Amygdala (tissue), 56 donors: ENCODE measurements at places on chromosomes 12 and 14.
A peak's percentile ranks its signal among the peaks of the same experiment; 100 is the strongest.

DNA sequence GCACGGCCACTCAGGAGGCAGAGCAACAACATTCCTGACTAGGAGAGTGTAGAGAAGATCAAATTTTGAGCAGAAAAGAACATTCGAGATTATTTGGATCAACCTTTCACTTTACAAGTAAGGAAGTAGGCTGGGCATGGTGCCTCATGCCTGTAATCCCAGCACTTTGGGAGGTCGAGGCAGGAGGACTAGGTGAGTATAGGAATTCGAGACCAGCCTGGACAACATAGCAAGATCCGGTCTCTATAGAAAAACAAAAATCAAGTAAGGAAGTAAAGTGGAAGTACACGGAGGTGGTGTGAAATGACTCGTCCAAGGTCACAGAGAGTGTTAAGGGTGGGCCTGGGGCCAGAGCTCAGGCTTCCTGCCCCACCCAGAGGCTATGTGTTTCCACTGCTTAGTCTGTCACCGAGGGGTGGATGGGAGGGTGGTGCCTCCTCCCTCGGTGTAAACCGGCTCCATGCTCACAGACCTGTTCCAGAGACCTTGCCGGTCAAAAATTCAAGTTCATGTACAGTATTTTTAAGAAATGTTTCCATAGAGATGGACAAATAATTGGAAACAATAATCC, 51.9 kb downstream of the MAP1LC3B2 start:
- DNase-seq = no peak

- DNase-seq = no peak
Observed at GRCh38 chr14:59419303-59419702, 45.9 kb downstream of the GPR135 start.

- DNase-seq = no peak
Observed at GRCh38 chr12:95637471-95638155, 86.3 kb upstream of the USP44 start.

DNA sequence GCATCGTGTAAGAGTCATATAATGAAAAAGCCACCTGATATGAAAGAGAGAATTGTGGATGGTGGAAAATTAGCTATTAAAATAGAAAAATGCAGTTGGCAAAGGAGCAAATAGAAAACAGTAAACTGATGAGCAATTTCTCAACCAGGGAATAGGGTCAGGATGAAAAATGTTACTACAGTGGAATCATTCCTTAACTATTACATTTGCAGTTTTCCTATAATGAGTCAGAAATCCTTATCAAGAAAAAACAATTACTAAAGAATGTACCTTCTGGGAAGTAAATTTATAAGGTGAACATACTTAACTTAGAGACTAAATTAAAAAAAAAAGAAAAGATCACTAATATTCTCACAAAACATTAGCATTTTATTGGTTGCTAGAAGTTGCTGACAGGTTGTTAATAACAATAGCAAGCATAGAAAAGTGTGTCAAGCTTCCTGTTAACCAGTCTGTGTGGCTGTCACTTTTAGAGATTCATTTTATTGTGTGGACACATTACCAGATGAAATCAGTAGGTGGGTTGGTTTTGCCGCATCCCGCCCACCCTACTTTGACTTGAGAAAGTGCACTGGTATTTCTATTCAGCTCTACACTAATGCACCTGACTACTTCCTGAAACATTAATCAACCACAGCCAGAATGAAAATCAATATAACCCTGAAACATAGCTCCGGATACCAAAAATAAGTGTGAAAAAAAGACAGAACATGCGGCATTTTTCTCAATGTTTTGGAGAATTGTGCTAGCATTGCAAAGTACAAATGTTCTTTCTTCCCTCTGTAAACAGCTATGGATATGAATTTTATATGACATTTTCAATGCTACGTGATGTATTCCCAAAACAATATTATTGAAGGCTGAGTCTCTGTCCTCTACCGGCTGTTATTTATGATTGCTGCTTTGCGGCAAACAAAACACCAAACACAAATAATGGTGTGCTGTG, 576.7 kb downstream of the SLC16A7 start:
- DNase-seq = no peak

DNA sequence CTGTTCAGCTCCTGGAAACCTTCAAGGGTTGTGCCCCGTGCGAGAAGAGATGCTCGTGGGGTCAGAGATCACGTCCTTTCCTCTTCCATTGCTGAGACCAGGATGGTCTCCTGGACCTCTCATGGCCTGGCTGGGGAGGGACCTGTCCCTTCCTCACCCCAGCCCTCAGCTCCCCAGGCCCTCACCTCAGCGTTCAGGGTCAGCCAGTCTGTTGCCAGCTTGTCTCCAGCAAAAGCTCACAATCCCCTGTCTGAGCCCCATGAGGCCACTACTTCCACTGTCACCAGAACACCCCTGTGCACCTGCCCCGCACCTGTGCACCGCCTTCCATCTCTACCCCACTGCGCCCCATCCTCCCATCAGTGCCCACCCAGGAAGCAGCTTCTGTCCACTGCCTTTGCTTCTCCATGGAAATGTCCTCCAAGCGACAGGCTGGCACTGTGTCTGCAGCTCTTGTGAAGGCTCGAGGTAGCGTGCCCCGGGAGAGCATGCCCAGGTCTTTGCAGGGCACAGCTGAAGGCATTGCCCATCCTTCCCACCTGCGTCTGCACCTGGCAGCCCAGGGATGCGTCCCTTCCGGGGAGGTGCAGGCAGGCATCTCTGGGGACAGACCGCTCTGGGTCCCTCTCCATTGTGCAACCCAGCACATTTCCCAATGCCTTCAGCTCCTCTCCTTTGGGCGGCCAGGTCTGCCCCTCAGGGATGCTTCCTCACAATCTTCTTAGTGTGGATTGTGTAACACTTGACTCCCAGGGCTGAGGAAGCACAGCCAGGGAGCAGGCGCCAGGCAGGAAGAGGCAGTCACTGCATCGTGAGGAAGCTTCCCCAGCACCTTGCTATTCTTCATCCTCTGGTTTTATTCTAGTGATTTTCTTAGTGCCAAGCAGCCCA, 179.6 kb downstream of the ADGRD1 start:
- no peak for DNase-seq

GRCh38 chr12:68790081-68790951, 17.7 kb upstream of the MDM2 start:
- DNase-seq = no peak

DNA sequence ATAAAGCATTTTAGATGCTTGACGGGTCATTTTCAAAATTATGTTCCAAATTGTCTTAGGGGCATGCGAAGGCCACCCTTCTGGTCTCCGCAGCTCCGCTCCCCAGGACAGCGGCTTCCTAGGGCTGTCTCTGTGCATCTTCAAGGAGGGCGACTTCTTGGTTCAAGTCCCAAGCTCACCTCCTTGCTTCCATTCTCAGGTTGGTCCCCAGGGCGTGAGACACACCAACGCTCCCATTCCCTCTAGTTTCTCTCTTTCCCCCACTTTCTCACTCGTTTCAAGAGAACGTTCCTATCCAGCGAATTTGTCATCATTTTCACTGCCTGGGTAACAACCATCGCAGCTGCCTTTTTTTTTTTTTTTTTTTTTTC, 109.4 kb upstream of the CCND2 start:
- no peak for DNase-seq

GRCh38 chr14:55373784-55374705, 37.6 kb downstream of the ATG14 start:
- no peak for DNase-seq

GRCh38 chr12:12022306-12022936, 48.3 kb upstream of the BCL2L14 start:
- DNase-seq = no peak

DNA sequence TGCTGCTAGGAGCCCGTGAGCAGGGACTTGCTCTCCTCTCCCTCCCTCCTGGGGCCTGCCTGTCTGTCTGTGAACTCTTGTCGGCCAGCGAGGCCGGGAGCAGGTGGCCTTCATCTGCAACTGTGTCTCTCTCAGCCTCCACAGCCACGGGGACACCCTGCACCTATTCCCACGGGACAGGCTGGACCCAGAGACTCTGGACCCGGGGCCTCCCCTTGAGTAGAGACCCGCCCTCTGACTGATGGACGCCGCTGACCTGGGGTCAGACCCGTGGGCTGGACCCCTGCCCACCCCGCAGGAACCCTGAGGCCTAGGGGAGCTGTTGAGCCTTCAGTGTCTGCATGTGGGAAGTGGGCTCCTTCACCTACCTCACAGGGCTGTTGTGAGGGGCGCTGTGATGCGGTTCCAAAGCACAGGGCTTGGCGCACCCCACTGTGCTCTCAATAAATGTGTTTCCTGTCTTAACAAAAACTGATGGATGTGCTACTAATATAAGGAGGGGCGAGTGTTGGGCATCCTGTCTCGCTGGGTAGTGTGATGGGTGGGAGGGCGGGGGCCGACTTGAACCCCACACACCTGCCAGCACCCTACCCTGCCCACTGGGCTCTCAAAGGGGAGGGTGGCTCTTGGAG, 34.8 kb downstream of the MEG3 start:
- DNase-seq = no peak

- DNase-seq = no peak
Observed at GRCh38 chr12:29879606-29880308, 96.0 kb upstream of the TMTC1 start.

- no peak for DNase-seq
Observed at GRCh38 chr12:10082117-10082874, 16.5 kb downstream of the CLEC1A start.

DNA sequence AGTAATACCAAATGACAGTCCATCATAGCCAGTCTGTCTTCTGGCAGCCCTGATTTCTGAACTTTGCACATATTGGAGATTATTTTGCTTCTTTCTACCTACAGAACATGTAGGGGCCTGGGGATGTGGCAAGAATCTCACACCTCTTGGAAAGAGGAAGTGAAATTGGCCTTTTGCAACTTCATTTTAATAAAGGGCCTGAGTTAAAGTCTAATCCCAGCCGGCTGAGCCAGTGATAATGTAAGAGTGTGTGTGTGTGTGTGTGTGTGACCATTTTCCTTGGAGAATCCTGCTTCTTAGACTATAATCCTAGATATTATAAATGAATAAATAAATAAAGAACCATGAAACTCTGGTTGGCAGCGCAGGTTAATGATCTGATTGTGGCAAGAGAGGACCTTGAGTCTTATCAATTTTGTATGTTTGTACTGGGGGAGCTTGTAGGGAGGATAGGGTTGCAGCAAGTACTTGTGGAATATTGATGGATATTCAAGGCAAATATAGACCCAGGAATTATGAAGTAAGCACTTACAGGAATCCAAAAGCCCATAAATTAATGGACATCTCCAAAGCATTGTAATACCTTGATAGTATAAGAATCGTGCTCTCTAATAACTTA, 233.2 kb upstream of the AMIGO2 start:
- DNase-seq = no peak

DNA sequence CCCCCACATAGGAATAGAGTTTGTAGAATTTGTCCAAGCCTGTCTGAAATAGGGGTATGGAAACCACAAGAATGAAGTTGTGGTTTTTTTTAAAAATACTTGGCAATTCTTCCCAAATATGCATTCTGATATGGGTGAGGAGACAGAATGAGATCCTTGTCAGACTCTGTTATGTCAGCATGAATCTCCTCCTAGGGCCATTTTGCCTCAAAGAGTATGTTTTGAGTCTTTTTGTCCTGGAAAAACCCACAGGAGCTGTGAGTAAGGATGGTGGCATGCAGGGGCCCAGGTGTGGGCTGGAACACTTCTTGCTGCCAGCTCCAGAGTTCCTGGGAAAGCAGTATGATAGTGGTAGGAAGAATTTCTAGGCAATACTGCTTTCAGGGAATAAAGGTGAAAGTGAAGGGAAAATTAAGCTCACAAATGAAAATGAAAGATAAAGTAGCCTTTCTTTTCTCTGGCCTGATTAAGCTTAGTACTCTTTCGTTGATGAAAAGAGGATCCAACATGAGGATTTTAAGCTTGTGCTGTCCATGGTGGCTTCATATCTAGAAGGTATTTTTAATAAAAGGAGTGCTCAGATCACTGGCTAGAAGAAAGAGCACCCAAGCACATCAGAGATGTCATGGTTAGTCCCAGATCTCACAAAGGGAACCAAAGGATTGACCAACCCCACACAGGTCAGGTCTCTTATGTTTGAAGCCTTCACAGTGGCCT, 130.8 kb downstream of the LLPH start:
- DNase-seq = no peak

DNA sequence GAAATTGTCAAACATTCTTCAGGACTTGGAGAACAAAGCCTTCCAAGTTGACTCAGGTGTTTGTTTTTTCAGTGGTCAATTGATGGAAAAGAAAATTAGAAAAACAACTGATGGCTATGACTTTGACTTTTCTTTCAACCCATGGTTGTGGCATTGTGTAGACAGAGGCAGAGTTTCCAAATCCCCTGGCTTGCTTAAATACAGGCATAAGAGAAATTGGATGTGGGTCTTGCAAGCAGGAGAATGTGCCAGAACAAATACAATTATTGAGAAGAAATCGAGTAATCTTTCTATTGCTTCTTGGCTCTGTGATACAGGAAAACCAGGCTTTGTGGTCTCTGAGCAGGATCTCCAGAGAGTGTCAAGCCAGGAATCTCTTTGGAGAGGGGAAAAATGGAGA, 40.9 kb upstream of the FRMD6 start:
- DNase-seq = no peak

GRCh38 chr12:2053691-2054090, 904 bp downstream of the CACNA1C start:
- no peak for DNase-seq

DNA sequence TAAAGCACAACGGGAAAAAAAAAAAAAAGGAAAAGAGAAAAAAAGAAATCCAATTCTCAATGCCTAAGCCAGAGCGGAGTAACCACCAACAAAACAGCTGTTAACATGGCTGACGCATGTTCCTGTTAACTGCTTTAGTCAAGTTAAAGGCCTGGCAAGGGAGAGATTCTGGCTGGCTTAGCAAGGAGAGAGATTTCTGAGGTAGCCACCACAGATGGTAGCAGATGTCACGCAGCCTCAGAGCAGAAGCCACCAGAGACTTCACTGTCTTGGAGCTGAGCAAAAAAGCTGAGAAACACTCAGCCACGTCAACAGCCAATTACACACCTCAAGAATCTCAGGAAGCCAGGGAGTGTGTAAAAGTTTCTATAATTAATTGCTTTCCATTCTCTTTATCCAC, 87.1 kb downstream of the TMCC3 start:
- DNase-seq = no peak

- DNase-seq = no peak
Observed at GRCh38 chr14:39396448-39396847, 35.8 kb downstream of the FBXO33 start.

DNA sequence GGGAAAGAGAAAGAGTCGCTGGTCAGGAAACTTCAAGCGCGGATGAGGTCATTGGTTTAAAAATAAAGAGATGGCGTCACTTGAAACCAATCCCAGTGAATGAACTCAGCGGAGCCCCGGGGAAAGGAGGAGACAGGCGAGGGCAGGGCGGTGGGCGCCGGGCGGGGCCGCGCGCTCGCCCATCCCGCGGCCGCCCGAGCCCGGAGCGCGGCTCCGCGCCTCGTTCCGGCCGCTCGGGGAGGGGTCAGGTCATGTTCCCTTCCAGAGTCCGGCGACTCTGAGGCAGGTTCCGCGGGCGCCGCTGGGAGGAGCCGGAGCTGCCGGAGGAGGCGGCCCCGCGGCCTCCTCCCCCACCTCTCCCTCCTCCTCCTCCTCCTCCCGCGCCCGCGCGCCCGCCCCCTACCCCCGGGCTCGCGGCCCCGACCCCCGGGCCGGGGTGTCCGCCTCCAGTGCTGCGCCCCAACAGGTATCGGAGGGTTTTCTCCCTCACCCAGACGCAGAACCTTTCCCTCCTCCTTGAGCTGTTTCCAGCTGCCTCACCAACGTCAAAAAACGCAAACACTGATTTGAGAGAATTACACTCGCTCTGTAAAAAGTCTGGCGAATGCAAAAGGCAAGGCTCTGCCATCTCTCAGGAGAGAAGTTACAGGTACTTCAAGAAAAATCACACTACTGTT, at the start of gene DUSP16:
Gene DUSP16, minus strand, starts transcription at position 279 of the 677 bp plus-strand sequence. CDS start 41,765 bp downstream, outside the sequence.
- DNase-seq = peak; percentile 84
